ENCODE measurements at places on chromosomes 16 and 17.

DNA sequence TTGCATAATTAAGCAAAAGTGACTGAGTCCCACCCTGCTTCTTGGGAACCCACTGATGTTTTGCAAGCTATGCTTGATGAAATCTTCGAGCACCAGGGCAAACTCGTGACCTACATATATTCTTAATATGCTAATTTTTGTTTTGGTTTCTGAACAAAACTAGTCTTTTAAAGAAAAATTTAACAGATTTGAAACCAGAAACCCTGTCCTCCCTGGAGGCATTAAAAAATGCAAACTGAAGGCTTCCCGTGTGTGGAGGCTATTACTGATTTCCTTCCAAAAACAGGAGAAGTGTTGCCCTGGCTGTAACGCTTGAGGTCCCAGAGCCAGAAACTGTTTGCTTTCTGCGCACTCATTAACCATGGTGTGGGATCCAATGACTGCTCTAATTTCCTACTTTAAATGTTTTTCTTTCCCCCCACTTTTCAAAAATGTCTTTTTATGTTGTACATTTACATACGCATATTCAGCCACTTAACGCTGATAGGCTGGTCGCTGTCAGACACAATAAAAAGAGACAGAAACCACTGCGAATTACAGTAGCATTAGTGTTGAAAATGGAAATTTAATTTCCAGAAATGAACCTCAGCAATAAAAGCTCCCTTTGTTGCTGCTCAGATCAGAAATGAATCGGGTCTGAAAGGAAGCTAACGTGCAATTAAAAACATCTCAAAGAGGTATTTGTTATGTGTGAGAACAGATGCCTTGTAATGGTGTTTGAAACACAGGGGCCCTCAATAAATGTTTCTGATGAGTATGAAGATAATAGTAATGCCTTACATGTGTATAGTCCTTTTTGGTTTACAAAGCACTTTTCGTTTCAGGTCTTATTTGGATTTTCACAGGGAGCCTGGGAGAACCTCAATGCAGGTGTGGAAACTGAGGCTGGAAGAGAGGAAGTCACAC, 39.9 kb upstream of the IRX6 start:
- H3K36me3 ChIP-seq: no peaks in the 10 kb centered on the region
- H3K27me3 ChIP-seq: no peaks in the 10 kb centered on the region
- no peaks in the 10 kb centered on the region for H3K4me1 ChIP-seq
- no peak for DNase-seq

DNA sequence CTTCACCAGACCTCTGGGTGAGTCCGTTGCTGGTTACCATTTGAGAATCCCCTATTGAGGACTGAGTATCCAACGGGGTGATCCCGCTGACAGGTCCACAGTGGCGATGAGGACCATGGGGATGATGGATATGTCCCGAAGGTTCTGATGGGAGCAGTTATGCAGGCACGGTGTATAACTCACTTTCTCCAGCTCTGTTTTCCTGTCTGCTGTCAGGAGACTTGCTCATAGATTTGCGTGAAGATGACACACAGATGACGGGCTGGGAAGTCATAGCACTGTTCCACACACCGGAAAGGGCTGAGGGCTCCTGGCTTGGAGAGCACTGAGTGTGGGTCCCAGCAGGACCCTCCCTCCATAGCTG, 22.2 kb upstream of the ADCY7 start:
- no peak overlapping the region for H3K4me3 ChIP-seq
- H3K27ac ChIP-seq: no peak overlapping the region
- DNase-seq: no peak

- no peak for DNase-seq
- H3K27ac ChIP-seq: no peak overlapping the region
- no peak overlapping the region for H3K4me3 ChIP-seq
- H3K36me3 ChIP-seq: no peaks in the 10 kb centered on the region
- H3K4me1 ChIP-seq: no peaks in the 10 kb centered on the region
- H3K27me3 ChIP-seq: no peaks in the 10 kb centered on the region
These were observed 98.4 kb downstream of the MAP2K6 start for GRCh38 chr17:69512946-69513345.

DNA sequence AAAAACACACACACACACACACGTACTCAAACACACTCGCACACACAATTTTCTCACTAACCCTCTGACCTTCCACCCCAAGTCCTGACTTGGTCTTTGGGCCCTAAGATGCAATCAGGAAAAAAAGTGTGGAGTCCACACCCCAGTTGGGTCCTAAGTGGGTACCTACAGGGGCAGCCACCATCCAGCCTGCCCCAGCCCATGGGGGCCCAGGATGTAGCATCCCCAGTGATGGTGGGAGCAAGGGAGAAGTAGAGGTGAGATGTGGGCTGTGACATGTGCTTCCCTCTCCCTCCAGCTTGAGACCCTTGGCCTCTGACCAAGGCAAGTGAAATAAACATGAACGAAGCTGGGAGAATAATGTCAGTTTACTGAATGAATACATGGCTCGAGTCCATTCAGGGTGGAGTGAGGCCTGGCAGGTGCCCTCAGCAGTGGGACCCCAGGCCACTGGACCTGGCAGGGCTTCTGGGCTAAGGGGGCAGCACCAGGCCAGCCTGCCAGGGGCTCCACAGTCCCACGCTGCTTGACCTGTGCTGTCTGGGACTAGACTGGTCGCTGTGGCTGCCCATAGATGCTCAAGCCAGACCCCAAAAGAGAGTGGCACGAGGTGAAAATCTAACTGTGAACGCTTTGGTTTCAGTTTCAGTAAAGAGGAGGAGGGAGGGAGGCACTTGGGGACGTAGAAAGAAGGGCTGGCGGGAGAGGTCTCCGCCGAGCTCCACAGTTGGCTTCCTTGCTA, 73.7 kb downstream of the MRC2 start:
- H3K4me3 ChIP-seq: no peak overlapping the region
- H3K27ac ChIP-seq: no peak overlapping the region
- DNase-seq: no peak
- H3K4me1 ChIP-seq: no peaks in the 10 kb centered on the region
